Stimulated activated CD4-positive, alpha-beta T cell treated with anti-CD3 and anti-CD28 coated beads, Interleukin-15, amount 100 ng/mL, for 1 hour (primary cell): ENCODE measurements at places on chromosomes 5 and 9.

GRCh38 chr5:31185951-31186350 lies 7.5 kb upstream of the CDH6 start:
- no peak for DNase-seq

- DNase-seq, result peak; percentile 56
These were observed 599 bp downstream of the MLLT3 start for GRCh38 chr9:20621471-20622329.

DNA sequence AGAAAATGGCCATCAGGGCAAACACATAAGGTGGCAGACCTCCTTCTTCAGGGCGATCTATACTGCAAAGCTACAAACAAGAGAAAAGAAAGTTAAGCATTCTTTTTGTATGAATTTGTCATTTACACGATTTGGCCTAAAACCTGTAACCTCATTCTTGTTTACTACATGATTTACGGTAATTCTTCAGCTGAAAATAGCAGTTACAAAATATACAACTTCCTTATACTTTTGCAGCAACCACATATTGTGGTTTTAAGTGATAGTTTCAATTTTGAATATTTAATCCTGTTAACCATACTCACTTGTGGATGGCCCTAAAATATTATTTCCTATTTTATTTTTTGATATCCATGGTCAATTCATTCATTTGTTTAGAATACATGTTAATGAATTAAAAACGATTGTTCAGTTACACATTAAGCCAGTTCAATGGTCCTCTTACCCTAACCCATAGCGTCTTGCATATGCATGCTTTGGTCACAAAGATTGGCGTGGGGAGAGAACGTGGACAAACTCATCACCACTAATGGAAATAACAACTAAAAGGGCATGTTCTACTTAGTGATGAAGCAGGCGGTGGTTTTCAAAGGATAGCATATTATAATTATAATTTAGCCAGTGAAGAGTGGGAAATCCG lies 16.6 kb downstream of the TUT7 start:
- DNase-seq, result no peak

DNA sequence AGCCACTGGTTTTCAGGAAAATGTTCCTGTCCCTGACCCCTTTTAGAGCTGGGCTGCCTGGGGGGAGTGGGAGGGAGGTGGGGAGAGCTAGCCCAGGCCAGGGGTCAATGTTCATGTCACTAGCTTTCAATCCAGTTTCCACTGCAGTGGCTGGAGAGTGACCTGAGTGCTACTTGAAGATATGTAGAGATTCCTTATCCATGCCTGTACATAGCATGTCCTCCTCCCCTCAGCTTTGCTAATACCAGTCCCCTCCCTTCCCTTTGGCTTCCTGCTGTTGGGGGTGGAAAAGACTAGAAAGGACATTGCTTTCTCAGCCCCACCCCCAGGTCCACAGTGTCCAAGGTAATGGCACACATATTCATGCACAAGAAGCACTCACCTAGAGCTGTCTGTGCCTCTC lies 7.8 kb downstream of the DNAJB5 start:
- no peak for DNase-seq

GRCh38 chr5:79872291-79872690 lies 118.8 kb downstream of the MTX3 start:
- no peak for DNase-seq

GRCh38 chr9:41229408-41230401 lies 40.6 kb upstream of the ZNG1F start:
- no peak for DNase-seq

DNA sequence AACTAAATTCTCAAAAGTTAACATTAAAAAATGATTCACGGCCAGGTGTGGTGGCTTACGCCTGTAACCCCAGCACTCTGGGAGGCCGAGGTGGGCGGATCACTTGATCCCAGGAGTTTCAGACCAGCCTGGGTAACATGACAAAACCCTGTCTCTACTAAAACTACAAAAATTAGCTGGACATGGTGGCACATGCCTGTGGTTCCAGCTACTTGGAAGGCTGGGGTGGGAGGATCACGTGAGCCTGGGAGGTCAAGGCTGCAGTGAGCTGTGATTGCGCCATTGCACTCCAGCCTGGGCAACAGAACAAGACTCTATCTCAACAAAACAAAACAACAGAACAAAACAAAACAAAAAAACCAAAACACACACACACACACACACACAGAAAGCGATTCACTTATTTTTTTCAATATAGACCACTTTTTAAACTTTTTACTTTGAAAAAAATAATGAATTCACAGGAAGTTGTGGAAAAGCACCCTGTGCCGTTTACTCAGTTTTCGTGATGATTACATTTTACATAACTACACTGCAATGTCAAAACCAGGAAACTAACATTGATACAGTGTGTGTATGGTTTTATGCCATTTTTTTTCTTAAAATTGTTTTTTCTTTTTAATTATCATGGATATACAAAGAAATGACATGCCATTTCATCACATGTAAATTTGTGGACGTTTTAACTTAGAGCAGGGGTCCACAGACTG lies 73.7 kb downstream of the TENT4A start:
- no peak for DNase-seq

GRCh38 chr5:147554261-147554817 lies 44.5 kb upstream of the DPYSL3 start:
- no peak for DNase-seq

- no peak for DNase-seq
These were observed 72.5 kb downstream of the PLAC8L1 start for GRCh38 chr5:146032911-146033310.

DNA sequence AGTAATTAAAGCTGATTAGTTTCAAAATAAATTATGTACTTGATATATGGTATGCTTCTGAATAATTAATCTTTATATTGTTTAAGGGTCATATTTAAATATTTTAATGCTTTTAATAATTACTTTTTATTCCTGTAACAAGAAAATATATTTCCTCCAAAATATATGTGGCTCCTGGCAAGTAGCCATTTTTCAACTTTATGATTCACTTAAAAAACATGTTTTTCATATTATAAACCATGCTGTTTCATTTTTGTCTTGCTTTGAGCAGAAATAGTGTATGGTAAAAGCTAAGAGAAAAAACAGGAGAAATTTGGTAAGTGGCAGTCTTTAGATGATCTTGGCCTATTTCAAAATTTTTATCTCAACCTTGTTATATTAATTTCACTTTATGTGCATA lies 14.6 kb downstream of the SPATA9 start:
- no peak for DNase-seq

DNA sequence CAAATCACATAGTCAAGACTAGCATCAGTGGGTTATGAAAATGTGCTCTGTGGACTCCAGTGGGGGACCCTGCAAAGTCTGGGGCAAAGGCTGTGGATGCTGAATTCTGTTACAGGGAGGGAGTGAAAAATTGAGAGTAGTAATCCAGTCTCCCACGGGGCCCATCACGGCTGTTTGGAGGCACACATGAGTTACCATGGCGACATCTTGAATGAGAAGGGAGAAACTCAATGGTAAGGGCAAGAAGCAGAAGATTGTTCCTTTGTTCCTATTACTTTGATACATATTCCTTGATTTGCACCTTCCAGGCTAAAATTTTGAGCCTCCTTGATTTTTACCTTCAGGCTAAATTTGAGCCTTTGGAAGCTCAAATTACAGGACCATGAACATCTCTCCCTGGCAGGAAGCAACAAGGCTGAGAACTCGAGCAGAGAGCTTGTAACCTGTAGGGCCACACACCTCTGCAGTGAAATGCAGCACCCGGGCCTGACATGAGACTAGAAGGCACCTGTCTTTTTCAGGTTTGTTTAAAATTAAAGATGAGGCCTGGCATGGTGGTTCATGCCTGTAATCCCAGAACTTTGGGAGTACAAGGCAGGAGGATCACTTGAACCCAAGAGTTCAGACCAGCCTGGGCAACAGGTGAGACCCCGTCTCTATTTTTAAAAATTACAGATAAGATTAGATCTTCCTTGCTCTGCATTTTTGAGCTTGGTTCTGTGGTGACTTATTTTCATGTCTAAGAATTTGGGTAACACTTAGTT lies 31.0 kb upstream of the ZFR start:
- DNase-seq, result no peak

DNA sequence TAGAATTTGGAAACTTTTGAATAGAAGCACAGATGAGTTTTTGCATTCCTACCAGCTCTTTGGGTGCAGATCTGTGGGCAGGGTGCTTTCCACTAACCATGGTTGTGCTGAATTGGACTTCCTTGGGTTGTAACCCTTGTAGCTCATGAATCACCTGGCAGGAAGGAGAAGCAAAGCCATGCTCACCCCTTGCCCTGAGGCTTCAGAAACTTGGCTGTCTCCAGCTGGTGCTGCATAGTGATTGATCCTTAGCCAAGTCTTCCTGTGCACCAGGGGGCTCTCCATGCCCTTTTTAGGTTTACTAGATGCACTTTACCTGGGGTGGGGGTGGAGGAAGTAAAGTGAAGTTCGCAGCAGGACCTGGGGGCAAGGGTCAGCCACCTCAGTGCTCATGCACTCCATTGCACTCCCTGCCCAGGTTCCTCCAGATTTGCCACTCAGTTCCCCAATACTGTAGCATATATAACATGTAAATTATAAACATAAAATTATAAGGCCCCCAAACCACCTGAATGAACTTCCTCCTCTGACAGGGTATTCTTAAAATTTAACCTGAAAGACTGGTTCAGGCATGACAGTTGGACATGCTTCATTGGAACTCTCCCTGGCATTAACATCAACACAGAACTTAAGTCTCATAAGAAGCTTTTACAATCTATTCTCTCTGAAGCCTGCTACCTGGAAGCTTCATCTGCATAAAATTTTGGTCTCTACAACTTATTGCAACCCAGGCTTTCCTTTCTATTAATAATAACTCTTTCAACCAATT lies 25.8 kb upstream of the IFNA14 start:
- DNase-seq, result no peak

GRCh38 chr5:97838214-97838613 lies 655.2 kb upstream of the RIOK2 start:
- no peak for DNase-seq

- no peak for DNase-seq
These were observed 168.4 kb downstream of the RASEF start for GRCh38 chr9:82894548-82894947.

GRCh38 chr9:2192356-2192979 lies 177.3 kb downstream of the SMARCA2 start:
- DNase-seq, result no peak

DNA sequence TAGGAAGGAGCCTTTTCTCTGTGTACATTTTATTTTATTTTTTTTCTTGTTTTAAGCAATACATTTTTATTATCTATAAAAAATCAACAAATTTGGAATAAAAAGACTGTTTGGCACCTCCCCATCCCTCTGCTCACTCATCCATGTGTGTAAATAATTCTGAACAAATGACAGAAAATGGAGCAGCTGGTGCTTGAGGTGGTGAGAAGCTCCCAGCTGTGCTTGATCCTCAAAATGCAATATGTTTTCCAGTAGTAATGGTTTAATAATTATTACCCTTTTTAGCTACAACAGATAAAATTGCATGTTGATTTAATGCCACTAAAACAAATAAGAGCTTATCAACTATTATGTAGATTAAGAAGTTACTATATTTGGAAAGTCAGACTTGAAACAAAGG lies 132.5 kb downstream of the CDH18 start:
- DNase-seq, result no peak

- no peak for DNase-seq
These were observed 1.6 kb upstream of the P4HA2 start for GRCh38 chr5:132229236-132229635.
